Natural killer cell treated with Interleukin-12 subunit alpha and Interleukin-12 subunit beta and Interleukin-15 and Interleukin-18, amount 100 ng/mL, for 72 hours (primary cell): ENCODE measurements at places on chromosomes 1 and 21. TPM values are rescaled to one million over a fixed set of nuclear protein-coding genes. Genes with fewer than 3 reads are reported as not detected.

- no peak for DNase-seq
Observed at GRCh38 chr21:33789697-33790096, 125.9 kb downstream of the ATP5PO start.

DNA sequence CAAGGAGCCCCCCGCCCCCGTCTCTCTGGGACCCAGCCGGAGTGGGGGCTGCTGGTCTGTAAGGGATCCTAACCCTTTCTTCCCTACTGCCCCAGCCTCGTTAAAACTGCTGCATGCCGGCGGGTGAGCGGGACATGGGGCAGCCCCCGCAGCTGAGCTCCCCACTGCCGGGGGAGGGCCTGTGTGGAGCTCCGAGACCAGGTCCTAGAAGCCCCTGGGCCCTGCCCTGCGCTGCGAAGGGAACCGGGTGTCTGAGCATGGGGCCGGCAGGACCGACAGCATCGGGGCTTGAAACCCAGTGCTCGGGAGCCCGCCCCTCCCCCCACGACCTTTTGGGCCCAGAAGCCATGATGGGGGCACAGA, 9.2 kb upstream of the COL6A1 start:
- DNase-seq: no peak

GRCh38 chr1:184061396-184062003, 10.0 kb downstream of the TSEN15 start:
- no peak for DNase-seq

DNA sequence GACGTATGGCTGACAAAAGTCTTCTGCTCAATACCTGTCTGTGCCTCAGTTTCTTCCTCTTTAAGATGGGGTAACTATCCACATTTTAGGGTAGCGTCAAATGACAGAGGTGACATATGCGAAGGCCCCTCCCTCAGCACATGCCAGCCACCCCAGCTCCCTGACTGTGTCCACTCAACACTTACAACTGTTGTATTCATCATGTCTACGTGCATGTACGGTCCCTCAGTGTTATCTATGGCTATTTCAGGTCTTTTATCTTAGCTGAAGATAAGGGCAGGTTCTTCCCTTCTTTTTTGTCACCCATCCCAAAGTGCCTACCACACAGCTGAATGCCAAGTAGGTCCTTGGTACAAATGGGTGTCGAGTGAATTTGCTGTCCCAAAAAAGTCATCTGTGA, 8.3 kb upstream of the C1orf198 start:
- DNase-seq: no peak

GRCh38 chr1:59146651-59147358, 150.1 kb upstream of the FGGY start:
- peak; percentile 86 for DNase-seq

GRCh38 chr1:226650236-226650841, 88.7 kb downstream of the ITPKB start:
- no peak for DNase-seq

Gene SAMD13
- 0.33 TPM for total RNA-seq

Gene MYOG
- not detected for total RNA-seq

Gene SYF2
- 27.0 TPM for total RNA-seq

Gene SIM2
- total RNA-seq: 0.47 TPM
